ENCODE measurements at places on chromosomes 5 and 9.

GRCh38 chr9:121325387-121325786 lies 44.7 kb downstream of the STOM start:
- no peak for DNase-seq

- no peak for DNase-seq
Measured at GRCh38 chr5:119512277-119512676, 60.0 kb downstream of the HSD17B4 start.

- DNase-seq: no peak
Measured at GRCh38 chr5:90248640-90249039, 160.9 kb downstream of the CETN3 start.

DNA sequence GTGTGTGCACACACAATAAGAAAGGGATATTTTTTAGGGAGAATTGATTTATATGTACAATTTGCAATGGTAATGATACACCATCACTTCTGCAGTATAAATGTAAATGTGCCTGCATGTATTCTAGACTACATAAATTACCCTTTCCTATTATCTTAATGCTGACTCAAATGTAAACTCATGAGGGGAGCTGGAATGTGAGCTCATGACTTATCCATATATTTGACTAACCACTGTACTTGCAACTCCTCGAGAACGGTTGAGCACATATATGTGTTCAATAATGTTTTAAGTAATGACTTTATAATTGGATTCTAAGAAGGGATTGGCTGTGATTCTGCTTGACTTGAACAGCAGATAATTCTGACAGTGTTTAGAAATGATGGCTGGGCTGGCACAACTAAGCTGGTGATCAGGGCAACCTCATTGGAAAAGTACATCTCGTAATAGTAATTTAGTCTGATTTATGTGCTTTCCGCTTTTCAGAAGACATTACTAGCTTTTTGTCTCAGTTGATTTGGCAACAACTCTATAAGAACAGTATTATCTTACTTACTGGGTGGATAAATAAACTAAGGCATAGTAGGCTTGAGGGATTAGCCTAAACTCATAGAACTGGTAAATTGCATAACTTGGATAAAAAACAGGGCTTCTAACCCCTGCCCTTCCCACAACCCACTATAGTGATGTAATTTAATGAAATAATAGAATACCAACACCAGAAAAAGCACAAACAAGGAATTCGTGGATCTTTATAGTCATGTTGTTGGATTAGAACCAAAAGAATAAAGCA lies 130.2 kb upstream of the SPEF2 start:
- no peak for DNase-seq

DNA sequence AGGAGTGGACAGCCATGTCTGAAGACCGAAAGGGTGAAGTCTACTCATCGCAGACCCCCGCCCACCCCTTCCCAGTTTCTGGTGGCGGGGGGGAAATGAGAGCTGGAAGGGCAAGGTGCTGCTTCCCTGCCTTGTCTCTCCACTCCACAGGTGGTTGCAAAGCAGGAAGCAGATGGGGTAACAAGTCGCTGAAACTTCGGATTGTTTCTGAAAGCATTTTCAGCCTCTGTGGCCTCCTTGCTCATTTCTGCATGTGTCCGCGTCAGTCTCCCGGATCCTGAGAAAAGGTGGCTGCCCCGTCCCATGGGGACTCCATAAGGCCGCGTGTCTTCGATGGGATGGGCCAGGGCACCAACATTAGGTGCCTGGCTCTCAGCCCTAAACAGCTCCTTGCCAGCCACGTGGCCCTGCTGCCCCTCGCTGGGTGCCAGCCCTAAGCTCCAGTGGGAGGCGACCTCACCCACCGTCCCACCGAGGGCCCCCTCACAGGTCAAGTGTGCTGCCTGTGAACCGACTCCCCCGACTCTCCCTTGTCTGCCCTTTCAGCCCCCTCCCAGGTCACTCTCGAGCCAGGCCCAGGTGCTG lies 971 bp downstream of the PHYKPL start:
- no peak for DNase-seq

DNA sequence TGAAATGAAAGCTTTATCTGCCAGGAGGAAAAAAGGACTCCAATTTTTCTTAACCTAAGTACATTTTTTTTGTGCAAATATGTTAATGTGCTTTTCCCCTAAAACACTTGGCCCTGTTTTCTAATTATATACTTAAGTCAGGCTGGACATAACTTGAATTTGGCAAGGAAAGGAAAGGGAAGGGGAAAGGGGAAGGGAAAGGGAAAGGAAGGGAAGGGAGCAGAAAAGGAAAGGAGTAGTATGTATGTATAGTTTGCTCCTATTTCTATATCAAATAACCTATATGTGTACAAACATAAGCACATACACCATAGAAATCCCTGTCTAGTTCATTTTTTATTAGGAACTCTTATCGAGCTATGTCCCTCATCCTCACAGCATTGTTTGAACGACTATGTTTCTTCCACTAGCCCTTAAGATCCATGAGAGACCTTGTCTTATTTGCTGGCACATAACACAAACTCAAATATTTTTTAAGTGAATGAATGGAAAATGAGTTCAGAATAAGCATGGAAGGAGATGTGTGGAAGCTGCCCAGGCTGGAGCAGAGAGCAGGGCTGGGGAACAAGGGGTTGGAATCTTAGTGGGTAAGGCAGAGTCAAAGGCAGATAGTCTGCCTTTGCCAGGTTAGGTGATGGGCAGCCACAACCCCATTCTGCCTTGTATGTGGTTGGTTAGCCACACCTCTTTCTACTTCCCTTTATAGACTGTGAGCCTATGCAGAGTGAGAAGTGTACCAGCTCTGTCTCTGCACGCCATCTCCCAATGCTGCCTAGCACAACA lies 70.0 kb downstream of the KLHL3 start:
- DNase-seq: no peak

DNA sequence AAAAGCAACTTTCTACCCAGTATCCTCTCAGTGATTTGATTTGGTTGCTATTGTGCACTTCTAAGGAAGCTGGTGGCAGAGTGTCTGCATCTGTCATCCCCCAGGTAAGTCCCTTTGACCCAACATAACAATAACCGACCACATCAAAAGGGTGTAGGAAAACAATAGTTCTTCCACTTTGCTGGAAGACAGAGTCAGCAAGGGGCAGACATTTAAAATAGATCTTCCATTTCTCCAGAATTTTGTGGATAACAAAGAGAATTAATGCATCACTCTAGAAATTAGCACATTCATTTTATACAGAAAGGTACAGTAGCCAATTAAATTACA lies 177.5 kb downstream of the EBF1 start:
- no peak for DNase-seq

- DNase-seq: no peak
Measured at GRCh38 chr5:1127959-1128785, 16.3 kb upstream of the SLC12A7 start.

DNA sequence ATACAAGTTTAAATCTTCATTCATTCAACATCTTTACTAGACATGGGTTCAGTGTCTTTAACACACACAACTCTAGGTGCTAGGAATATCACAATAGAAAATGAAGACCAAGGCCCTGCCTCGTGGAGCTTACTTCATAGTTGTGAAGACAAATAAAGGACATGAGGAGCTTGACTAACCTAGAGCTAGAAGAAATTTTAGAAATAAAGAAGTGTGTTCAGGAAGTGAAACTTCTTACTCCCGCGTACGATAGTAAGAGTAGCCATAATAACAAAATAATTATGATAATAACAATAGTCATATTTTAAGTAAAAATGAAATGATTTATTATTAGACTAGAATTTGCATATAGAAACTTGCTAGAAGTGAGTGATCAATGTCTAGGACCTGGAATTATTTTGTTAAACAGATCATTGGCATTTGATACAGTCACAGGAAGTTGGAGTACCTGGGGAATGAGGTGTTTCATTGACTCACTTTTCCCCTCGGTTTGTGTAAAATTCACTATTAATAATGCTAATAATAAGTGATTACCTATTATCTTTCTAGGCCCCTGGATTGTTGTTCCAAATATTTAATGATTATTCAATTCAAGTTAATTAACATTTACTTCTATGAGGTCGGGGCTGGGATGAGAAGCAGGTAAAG lies 331.3 kb downstream of the NSG2 start:
- DNase-seq: no peak

GRCh38 chr5:1660511-1660910 lies 136.8 kb upstream of the LPCAT1 start:
- DNase-seq: no peak

GRCh38 chr9:127989094-127989493 lies 8.3 kb upstream of the EEIG1 start:
- no peak for DNase-seq

Data from Panc1 (cell line).